ENCODE measurements at places on chromosomes 4 and X. TPM values are rescaled to one million over a fixed set of nuclear protein-coding genes. Genes with fewer than 3 reads are reported as not detected.

CCSER1 gene
- 8.1 TPM for total RNA-seq

RASL11B gene
- total RNA-seq: 9.3 TPM

INTS6L gene
- total RNA-seq: 14.7 TPM

CLDN2 gene
- not detected for total RNA-seq

DNA sequence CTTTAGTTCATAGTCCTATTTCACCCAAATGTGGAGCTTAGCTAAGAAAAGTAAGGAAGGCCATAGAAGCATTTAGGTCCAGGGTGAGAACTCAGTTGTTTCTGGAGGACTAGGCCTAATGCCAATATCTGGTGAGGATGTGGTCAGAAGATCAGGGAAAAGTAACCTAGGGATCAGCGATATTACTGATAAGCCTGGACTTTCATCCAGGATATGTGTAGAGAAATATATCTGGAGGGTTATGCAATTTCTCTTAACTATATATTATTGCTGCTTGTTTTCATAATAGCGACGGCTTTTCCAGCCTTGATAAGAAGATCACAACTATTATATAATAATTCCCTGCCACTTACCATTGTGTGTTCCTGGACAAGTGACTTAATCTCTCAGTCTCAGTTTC lies 81.1 kb downstream of the FRAS1 start:
- H3K36me3 ChIP-seq: no peaks in the 10 kb centered on the region
- H3K4me1 ChIP-seq: no peaks in the 10 kb centered on the region
- H3K27ac ChIP-seq: no peak overlapping the region

DNA sequence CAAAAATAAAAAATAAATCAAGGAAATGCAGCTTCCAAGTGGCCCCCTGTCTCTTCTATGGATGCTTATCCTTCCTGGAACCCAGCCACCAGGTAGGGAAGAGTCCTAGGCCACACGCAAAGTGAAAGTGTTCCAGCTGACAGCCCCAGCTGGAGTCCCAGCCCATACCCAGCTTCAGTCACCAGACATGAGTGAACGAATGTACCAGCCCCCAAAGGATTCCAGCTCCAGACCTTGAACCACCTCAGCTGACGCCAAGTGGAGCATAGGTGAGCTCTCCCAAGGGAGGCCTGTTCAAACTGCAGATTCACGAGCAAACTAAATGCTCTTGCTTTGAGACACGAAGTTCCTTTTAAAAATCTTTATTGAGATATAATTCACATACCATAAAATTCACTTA lies 62.0 kb downstream of the BCOR start:
- no peaks in the 10 kb centered on the region for H3K36me3 ChIP-seq
- H3K4me1 ChIP-seq: no peaks in the 10 kb centered on the region
- DNase-seq: no peak
- no peaks in the 10 kb centered on the region for H3K27me3 ChIP-seq

DNA sequence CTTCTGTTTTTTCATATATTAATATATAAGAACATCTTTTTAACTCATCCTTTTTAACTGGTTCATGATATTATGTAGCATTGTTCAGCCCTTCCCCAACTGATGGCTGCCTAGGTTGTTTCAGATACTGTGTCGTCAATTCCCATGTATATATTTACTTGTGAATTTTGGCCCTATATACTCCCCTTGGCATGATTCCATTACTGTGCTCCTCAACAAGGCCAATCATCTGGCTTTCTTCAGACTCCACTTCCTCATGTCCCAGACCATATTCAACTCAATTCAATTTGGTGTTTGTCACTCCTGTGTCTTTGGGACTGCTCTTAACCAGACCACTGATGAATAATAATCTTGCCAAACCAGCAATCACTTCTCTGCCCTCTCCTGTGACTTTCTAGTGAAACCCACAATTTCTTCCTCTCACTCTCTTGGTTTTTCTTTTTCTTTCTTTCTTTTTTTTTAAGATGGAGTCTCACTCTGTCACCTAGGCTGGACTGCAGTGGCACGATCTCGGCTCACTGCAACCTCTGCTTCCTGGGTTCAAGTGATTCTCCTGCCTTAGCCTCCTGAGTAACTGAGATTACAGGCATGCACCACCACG lies 2.7 kb upstream of the WDR45 start:
- DNase-seq: no peak
- H3K4me1 ChIP-seq: peaks cover 8% of the 10 kb centered on the region
- H3K27me3 ChIP-seq: no peaks in the 10 kb centered on the region

- no peak for DNase-seq
- H3K27me3 ChIP-seq: no peaks in the 10 kb centered on the region
- no peaks in the 10 kb centered on the region for H3K36me3 ChIP-seq
These were observed at the start of gene COL25A1 for GRCh38 chr4:109302361-109303139. TSS of gene COL25A1 (minus strand) at chr4:109302658.

DNA sequence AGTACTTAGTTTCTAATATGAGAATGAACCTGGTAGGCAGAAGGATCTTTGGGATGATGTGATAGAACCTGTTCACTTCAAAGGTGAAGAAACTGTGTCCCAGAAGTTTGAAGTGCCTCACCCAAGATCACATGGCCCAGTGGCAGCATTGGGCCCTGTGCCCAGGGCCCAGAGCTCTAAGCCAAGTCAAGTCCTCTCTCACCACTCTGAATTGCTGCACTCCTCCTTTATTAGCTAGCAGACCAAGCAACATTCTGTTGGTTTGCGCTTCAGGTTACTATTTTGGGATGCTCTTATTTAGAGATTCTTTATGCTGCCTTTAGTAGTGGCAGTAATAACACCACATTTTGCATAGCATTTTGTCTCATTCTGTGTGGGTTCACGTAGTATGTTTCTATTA lies 82.7 kb downstream of the PARM1 start:
- H3K4me3 ChIP-seq: no peak overlapping the region
- H3K27me3 ChIP-seq: no peaks in the 10 kb centered on the region
- no peak for DNase-seq
- H3K36me3 ChIP-seq: no peaks in the 10 kb centered on the region
- H3K4me1 ChIP-seq: no peaks in the 10 kb centered on the region

DNA sequence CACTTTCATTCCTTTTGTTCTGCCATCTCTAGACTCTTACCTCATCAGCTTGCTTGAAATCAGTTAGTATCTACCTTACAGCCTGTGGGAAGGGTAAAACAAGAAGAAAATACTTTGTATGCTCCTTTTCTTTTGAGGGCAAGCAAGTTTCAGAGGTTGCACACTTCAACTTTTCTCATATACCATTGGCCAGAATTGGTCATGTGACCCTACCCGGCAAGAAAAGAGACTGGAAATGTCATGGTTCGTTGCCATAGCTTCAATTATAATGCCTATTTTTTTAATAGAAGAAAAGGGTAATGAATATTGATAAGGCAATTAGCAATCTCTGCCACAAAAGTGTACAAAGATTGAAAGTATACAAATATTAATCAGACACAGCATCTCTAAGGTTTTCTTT lies 346.7 kb upstream of the TACR3 start:
- no peak for DNase-seq
- H3K27ac ChIP-seq: no peak overlapping the region
- no peaks in the 10 kb centered on the region for H3K27me3 ChIP-seq
- no peaks in the 10 kb centered on the region for H3K36me3 ChIP-seq
- no peaks in the 10 kb centered on the region for H3K4me1 ChIP-seq

DNA sequence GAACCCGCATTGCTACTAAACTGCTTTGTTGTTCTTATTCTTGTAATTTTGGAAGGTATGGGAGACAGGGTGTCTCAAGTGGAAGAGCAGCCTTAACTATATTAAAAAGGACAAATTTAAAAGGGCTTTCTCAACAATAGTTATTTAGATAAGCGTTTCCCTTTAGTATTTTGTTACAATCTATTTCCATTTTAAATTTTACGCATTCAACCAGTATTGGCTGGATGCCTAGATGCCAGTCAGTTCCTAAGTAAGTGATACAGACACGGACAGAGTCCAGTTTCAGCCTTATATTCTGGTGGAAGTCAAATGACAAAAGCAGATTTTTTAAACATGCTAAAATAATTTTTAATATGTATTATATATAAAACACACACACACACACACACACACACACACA lies 28.3 kb downstream of the FAT1 start:
- no peak for DNase-seq
- no peak overlapping the region for H3K4me3 ChIP-seq
- no peaks in the 10 kb centered on the region for H3K36me3 ChIP-seq
- H3K27me3 ChIP-seq: no peaks in the 10 kb centered on the region
- no peaks in the 10 kb centered on the region for H3K4me1 ChIP-seq

DNA sequence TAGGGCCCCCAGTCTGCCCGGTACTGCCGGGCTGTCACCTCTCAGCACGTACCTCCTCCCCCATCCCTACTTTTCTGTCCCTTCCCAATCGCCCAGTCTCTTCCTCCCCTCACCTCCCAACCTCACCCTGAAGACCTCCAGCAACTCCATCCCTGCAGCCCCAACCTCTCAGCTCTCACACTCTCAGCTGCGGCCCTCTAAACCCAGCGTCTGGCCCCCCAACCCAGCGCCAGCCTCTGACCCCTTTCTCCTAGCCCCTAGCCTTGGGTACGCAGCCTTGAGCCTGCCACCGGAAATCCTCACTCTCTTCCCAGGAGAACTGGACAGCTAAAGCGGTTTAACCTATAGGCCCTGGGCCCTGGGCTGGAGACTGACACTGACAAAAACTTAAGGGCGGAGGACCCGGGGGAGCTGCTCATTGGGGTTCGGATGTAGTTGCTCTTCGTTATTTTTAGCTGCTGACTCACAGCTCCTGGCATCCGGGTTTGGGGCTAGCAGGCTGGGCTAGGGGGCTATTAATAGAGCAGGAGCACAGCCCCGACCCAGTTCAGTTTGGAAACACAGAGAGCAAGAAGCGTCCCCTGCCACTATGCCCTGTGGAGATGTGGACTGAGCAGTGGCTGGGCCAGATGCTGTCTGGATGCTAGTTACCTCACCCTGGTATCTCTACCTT lies 9.6 kb upstream of the DLG3 start:
- peak overlapping the region; percentile 58 for H3K4me3 ChIP-seq
- peaks cover 5% of the 10 kb centered on the region for H3K4me1 ChIP-seq
- H3K36me3 ChIP-seq: no peaks in the 10 kb centered on the region
- peak overlapping the region; percentile 60 for H3K27ac ChIP-seq
- H3K27me3 ChIP-seq: no peaks in the 10 kb centered on the region

- no peaks in the 10 kb centered on the region for H3K36me3 ChIP-seq
- no peak for DNase-seq
- H3K27ac ChIP-seq: no peak overlapping the region
- H3K4me1 ChIP-seq: no peaks in the 10 kb centered on the region
- no peaks in the 10 kb centered on the region for H3K27me3 ChIP-seq
These were observed 377.8 kb upstream of the PRKX start for GRCh38 chrX:4091046-4091760.

DNA sequence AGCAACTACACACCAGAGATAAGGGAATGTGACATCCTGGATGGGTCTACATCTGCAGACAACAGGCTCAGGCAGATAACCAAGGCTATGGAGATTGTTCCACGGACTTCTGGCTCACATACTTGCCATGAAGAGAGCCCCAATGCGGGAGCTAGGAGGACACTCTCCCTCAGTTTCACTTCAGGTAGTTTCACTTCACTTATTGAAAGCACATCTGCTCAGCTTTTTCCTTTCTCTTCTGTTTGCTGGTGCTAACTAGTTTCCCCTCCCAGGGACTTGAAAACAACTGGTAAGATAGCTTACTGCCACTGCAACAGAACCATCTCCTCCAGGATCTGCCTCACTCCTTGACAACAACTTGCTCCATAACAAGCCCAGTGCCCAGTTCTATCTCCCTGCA lies 1.4 kb upstream of the CT47C1 start:
- H3K27me3 ChIP-seq: no peaks in the 10 kb centered on the region
- H3K4me1 ChIP-seq: no peaks in the 10 kb centered on the region
- H3K27ac ChIP-seq: no peak overlapping the region
- H3K36me3 ChIP-seq: no peaks in the 10 kb centered on the region
- H3K4me3 ChIP-seq: no peak overlapping the region
- no peak for DNase-seq

DNA sequence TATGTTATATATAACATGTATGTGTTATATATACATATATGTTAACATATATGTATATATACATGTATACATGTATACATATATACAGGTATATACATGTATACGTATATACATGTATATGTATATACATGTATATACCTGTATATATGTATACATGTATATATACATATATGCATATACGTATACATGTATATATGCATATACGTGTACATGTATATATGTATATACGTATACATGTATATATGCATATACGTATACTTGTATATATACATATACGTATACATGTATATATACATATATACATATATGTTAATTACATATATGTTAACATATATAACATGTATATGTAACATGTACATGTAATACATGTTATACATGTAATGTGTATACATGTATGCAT lies 1077.3 kb upstream of the ADGRL3 start:
- no peaks in the 10 kb centered on the region for H3K4me1 ChIP-seq
- no peak overlapping the region for H3K4me3 ChIP-seq
- DNase-seq: no peak
- H3K36me3 ChIP-seq: no peaks in the 10 kb centered on the region

- H3K4me3 ChIP-seq: peak overlapping the region; percentile 51
- no peaks in the 10 kb centered on the region for H3K36me3 ChIP-seq
- no peak overlapping the region for H3K27ac ChIP-seq
- DNase-seq: no peak
- H3K4me1 ChIP-seq: peaks cover 9% of the 10 kb centered on the region
These were observed 62.4 kb downstream of the TRAPPC11 start for GRCh38 chr4:183721207-183722081.

GRCh38 chr4:167541286-167541685 lies 307.0 kb upstream of the SPOCK3 start:
- no peak overlapping the region for H3K4me3 ChIP-seq
- no peak overlapping the region for H3K27ac ChIP-seq
- H3K36me3 ChIP-seq: no peaks in the 10 kb centered on the region
- H3K4me1 ChIP-seq: no peaks in the 10 kb centered on the region
- DNase-seq: no peak

Data from vagina (tissue), 2 donors.